Omental fat pad (tissue), 4 donors: ENCODE measurements at places on chromosomes 1 and 21.

GRCh38 chr1:23402286-23403037, 22.1 kb downstream of the TCEA3 start:
- DNase-seq, result no peak

DNA sequence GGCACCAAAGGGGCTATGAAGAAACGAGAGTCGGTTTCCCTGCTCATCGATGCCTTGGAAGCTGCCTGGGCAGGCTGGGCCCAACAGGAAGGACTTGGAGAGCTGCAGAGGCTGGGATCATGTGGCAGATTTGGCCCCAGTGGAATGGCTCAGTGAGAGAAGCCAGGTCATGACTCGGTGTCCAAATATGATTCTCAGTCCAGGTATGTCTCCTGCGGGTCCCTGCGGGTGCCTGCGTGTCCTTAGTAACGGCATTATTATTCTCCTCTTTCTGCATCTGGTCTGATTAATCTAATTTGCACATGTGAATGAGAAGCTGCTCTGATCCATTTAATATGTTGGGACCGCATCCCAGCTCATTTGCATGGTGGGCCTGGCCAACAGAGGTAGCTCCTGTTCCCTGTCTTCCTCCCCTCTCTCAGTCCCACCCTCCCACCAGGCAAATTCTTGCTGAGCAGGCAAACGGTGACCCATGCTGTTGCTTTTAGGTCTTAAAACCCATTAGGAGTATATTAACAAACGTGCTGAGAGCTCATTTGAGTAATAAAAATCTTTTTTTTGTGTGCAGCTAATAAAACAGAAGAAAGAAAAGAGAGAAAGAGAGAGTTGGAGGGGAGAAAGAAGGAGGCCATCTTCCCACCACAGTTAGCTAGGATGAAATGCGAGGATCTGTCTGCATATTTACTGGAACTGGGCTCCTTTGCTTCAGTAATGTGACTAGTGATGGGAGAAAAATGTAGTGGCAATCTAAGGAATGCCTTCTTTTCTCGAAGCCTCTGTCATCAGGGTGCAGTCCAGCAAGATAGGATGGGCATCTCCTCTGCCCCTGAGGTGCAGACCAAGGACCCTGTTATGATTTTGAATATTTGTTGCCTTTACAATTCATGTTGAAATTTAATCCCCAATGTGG, 133.5 kb downstream of the HMGB4 start:
- no peak for DNase-seq

DNA sequence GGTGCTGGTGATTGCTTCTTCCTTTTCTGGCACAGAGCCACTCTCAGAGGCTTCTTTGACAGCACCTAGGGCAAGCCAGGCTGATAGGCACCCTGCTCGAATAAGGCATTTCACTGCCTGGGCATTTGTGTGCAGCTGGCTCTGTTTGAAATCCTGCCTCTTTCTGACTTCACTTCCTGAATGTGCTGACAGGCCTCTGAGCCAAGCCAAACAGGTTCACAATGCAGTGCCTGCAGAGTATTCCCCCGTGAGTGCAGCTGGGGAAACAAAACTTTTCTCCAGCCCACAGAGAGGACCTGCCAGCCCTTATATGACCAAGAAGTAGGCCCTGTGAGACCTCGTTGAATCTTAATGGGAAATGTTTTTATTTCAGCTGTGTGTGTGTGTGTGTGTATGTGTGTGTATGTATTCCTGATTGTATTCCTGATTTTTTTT, 10.4 kb downstream of the JUN start:
- no peak for DNase-seq

- DNase-seq, result no peak
These were observed 293.9 kb downstream of the GRIK1 start for GRCh38 chr21:29645666-29646553.

GRCh38 chr21:25283720-25284119, 323.6 kb downstream of the MRPL39 start:
- DNase-seq, result no peak

GRCh38 chr1:180590889-180591288, 32.1 kb downstream of the OVAAL start:
- DNase-seq, result no peak

- no peak for DNase-seq
These were observed 23.9 kb upstream of the RPTN start for GRCh38 chr1:152182944-152183361.

- no peak for DNase-seq
These were observed 1206.0 kb upstream of the TMPRSS15 start for GRCh38 chr21:19609611-19610010.

DNA sequence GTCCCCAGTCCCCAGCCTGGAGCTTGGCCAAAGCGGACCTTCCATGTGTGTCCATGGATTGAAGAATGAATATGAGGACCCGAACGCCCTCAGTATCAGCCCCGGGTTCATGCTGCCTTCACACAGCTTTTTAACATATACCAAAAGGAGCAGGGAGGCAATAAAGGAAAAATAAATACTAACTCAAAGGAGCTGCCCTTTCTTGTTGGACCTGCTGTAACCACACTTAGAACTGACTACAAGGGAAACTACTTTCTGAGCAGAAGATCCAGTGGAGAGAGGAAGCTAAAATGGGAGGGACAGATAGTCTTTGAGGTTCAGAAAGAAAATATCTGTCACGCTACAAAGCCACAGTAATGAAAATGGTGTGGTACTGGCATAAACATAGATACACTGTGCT, 48.6 kb downstream of the CNN3 start:
- DNase-seq, result no peak

- DNase-seq, result no peak
These were observed 5.3 kb downstream of the SYTL1 start for GRCh38 chr1:27346991-27347624.

- DNase-seq, result no peak
These were observed 73.2 kb downstream of the GRIK3 start for GRCh38 chr1:36961062-36961615.

DNA sequence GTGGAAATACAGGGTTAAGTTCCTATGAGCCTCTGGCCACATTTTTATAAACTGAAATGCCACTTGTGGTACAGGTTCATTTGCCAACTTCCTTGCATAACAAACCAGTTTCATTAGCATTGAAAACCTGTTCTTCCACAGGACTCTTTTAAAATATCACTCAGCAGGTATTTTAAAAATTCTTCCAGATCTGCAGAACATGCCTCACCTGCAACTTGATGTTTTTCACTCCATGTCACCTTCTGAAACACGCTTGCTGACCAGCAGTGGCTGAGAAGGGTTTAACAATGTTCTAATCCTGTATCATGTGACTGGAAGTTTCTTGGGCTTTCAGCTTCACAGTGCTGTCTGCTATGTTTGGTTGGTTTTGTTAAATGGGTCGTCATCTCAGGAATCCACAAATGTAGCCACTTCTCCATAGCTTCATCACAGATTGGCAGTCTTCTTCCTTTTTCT, 17.6 kb upstream of the CBR3 start:
- no peak for DNase-seq

DNA sequence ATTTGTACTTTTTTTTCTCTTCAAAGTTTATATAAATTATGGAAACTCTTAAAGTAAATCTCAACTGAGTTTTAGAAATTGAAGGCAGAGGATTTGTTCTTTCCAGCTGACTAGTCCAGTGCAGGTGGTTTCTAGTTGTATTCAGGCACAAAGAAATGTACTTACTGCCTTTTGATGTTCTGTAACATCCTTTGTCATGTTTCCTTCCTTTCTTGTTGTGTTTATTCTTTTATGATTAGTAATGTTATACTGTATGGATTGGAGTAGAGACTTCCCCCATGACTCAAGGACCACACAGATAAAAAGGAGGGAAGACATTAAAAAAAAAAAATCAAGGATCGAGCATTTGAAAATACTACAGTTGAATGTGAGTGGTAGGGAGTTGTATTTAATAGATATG, 8.0 kb downstream of the HIPK1 start:
- DNase-seq, result no peak

- no peak for DNase-seq
These were observed 511 bp upstream of the INPP5B start for GRCh38 chr1:37947364-37947763.

DNA sequence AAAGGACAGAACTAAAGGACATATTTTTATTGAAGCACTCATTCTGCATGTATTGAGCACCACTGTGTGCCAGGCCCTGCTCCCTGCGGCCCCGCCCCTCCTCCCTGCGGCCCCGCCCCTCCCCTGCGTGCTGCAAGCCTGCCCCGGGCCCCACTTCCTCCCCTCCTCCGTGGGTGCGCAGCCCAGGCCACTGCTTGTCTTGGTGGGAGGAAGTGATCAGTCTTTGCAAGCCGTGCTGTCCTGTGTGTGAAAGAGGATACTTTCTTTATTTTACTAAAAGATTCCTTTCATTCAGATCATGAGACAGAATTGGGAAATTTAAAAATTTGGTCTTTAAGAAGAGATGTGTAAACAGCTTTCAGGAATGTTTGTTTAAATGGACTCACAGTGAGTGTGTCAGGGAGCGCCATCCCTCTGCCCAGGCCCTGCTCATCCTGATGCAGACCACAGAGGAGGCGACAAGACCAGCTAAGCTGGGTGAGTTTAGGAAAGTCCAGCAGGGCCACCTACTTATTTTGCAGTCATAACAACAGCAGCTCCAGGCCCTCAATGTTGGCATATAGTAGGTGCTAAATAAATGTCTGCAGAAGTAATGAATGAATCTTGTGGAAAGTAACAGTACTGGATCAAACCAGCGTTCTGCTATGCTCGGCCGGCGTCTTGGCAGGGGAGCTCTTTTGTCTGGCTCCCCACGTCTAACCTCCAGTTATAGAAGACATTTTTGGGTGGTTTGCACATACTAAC, 88.3 kb upstream of the SELENON start:
- no peak for DNase-seq

GRCh38 chr1:185045814-185046492, 595 bp downstream of the RNF2 start:
- DNase-seq, result no peak

GRCh38 chr1:43302201-43302600, 1.4 kb downstream of the TIE1 start:
- no peak for DNase-seq

DNA sequence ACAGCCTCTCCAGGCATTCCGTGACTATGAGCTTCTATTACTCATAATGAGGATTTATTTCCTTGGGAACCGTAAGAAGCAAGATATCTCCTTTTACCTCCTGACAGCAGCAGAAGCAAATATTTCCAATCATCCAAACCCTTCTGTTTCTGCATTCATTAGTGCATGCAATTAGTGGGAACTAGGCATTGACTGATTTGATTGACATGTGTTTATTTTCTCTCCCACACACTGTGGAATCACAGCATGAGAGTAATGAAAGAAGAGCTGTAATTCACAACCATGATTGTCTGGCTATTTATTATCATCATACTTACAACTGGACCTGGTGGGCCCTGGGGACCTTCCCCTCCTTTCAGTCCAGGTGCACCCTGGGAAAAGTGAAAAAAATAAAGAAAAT, 146.8 kb downstream of the COL11A1 start:
- no peak for DNase-seq

DNA sequence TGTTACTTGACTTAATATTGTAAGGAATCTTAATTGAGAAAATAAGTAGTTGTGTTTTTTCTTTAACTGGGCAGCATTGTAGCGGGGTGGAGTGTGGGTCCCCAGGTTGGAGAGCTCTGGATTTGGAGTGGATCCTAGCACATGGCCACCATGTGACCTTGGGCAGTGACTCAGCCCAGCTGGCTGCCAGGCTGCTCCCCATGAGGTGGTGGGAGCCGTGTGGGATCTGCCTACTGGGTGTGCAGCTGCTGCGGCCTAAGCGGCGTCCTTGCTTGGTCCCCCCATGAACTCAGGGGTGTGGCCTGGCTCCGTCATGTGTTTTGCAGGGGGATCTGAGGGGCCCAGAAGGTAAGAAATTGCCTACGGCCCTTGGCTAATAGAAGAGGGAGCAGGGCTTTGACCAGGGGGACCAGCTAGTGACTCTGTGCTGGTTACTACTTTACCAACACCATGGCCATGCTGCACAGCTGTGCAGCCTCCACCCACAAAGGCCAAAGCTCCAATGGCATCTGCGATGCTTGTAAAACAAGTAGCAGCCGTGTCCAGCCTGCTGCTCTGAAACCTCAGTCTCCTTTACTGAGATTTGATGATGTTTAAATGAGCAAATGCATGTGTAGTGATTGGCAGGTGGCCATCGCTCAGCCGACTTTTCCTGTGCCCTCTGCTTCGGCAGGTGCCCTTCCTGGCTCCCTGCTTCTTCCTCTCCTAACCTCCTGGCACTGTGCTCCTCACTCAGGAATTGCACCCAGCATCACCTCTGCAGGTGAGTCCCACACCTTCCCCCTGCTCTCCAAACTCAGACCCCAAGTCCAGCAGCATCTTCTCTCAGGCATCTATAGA, 68.3 kb downstream of the ADARB1 start:
- DNase-seq, result no peak

GRCh38 chr1:110211496-110212168, 1.5 kb downstream of the KCNC4 start:
- DNase-seq, result no peak

DNA sequence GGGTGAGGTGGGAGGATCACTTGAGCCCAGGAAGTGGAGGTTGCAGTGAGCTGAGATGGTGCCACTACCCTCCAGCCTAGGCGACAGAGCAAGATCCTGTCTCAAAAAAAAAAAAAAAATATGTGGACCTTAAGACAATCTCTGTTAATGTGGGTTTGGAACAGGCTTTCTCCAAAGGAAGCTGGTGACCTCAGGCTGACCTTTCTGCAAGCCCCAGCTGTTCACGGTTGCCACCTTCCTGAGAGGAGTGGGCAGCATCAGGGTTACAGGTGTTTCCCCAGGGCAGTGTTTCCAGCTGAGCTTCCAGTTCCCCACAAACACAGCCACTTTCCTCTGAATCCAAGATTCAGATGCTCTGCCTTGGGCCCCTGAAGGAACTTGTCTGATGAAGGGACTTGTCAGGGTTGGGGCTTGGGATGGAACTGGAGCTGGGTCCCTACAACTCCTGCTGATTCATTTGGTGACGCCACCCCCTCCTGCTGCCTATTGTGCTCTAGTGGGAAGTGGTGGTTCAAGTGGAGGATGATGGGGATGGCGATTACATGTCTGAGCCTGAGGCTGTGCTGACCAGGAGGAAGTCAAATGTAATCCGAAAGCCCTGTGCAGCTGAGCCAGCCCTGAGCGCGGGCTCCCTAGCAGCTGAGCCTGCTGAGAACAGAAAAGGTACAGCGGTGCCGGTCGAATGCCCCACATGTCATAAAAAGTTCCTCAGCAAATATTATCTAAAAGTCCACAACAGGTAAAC, 1.9 kb downstream of the ZBTB48 start:
- DNase-seq, result no peak

DNA sequence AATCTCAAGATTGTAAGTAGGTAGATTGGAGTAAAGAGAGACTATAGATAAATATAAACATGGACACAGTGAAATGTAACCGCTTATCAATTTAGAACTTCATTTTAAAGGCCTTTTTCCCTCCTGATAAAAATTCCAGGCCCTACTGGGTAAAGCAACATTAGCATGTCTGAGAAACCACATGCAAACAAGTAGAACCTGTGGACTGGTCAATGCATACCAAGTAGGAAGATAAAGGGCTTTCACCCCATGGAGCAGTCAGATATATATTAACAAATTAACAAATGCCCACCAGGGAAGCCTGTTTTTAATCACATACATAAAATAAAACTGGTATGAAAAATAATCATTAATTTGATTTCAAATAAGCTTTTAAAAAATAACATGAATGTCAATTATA, 8.1 kb downstream of the DPH5 start:
- no peak for DNase-seq
